ENCODE measurements at places on chromosomes 5 and 9.

GRCh38 chr9:75891277-75891741 is 836 bp downstream of the PCSK5 start:
- DNase-seq: peak; percentile 59

GRCh38 chr9:37950561-37950960 is 46.6 kb upstream of the SLC25A51 start:
- no peak for DNase-seq

DNA sequence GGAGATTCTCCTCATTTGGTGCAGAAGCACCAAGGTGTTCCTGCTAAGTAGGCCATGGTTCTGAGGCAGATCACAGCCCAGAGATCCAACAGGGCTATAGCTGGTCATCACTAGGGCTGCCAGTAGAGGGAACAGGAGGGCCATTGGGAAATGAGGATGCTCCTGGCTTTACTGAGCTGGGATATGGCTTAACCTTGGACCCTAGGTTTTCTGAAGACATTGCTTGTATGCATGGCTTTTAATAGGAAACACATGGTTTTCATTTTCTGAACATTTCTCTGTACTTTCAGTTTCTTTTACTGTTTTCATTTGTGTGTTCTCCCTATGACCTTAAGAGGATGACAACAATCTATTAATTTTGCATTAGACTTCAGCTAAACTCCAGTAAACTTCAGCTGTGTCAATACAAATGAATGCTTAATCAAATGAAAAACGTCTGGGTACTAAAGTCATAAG is at the start of gene IFNW1:
Gene IFNW1, minus strand, starts transcription at position 406 of the 456 bp plus-strand sequence. Its CDS starts 262 bp downstream, at position 144.
- DNase-seq: no peak

DNA sequence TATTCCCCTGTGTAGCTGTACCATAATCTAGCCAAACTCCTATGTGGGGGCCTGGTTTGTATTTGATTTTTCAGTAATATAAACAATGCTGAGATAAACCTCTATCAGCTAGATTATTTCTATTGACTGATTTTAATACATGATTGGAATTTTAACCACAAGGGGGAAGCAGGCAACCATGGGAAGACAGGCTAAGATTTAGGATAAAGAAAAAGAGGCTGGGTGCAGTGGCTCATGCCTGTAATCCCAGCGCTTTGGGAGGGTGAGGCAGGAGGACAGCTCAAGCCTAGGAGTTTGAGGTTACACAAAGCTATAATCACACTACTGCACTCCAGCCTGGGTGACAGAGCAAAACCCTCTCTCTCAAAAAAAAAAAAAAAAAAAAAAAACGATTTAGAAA is 18.1 kb upstream of the GPX3 start:
- DNase-seq: peak; percentile 65

DNA sequence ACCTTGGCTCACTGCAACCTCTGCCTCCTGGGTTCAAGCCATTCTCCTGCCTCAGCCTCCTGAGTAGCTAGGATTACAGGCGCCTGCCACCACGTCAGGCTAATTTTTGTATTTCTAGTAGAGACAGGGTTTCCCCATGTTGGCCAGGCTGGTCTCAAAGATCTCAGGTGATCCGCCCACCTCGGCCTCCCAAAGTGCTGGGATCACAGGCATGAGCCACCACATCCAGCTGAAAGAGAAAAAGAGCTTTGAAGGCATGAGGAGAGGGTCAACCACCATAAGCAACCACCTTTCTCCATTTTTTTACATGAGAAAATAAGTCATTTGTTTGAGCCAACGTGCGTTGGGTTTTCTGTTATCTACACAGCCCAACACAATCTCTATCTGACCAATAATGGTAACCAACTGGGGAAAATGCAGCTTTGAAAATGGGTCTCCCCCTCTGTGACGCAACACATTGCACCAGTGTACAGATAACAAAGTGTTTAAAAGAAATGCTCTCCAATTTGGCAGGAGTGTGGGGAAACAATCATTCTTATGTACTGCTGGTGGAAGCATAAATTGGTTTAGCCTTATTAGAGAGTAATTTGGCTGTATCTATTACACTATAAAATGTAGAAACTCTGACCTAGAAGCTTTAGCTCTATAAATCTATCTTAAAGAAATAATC is 45.8 kb upstream of the ZBTB43 start:
- DNase-seq: no peak

DNA sequence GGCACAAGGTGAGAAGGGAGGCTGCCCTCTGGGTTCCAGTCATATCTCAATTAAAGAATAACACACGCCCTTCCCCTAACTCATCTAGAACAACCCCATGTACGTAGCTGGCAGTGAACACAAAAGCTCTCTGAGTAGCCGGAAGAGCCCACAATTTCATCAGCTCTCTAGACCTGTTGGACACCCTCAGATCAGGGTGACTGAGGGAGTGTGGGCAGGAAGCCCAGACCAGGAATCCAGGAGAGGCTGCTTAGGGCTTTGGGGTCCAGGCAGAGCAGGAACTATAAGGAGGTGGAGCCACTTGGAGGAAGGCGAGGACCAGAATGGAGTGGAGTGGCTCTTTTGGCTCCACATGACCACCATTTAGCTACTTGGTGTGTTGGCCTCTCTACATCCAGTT is 237.4 kb downstream of the NR3C1 start:
- DNase-seq: no peak

DNA sequence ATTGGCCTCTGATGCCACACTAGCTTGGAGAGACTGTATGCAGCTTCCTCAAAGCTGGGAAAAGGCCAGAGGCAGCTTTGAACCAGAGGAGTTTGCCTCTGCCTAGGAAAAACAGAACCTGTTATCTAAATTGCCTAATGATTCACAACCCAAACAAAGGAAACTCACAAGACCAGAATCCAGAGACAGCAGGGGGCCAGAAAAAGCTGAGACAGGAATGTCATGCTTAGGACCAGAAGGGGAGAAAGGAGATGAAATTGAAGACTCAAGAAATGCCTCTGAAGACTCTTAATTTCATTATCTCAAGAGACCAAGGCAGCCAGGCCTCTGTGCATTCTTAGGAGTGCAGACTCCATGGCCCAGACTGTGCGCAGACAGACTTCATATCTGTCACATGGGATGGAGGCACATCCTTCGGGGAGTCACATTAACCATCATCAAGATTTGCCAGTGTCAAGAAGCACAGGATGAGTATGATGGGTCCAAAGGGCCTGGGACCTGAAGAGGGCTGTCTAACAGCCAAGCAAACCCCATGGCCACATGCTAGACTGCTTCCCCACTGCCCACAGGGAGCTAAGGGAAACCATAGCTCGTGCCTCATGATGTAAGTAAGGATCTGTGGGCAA is 57.3 kb downstream of the ARSB start:
- DNase-seq: no peak

DNA sequence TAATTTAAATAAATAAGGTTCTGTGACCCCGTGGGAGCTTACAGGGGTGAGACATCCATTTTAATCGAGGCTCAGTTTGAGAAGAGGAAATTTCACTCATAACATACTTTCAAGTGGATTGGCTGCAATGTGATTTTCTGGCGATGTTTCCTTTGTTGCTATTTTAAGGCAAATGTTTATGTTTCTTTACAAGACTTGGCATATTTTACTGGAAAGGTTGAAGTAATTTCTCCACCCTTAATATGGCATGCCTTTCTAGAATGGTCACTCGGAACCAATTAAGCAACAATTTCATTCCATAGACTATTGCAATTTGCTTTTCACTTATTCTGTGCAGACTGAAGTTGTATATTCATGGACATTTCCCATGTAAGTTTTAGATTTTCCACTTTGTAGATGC is 438.0 kb upstream of the WWC1 start:
- DNase-seq: no peak

DNA sequence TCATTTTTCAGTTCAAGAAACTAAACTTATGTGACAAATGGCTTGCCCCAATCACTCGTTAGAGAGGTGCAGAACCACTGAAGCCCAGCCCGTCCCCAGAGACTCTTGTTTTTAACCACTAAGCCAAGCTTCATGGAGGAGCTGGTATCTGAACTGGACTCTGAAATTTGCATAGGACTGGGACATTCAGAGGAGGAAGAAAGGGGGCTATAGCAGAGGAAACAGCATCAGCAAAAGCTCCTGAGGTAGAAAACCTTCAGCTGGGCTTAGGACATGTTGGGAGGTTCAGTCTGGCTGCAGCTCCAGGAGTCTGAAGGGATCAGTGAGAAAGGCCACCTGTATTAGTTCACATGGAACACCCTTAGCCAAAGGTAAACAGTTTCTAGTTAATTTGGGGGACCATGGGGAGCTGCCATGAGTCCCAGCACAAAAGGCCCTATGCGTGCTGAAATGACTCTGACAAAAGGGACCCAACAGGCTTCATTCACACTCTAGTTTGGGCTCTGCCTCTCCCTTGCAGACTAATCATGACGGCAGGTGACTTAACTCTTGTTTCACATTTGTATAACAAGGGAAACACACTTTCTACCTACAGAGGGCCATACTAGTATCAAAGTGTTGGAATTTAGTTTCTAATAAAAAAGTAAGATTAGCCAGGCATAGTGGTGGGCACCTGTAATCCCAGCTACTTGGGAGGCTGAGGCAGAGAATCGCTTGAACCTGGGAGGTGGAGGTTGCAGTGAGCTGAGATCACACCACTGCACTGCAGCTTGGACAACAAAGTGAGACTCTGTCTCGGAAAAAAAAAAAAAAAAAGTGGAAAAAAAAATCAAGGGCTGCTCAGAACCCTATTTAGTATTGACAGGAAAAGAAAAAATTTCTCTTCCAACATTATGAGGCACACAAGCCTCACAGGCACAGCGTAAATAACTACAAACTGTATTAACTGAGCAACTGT is 10.2 kb downstream of the FBXO10 start:
- DNase-seq: no peak

DNA sequence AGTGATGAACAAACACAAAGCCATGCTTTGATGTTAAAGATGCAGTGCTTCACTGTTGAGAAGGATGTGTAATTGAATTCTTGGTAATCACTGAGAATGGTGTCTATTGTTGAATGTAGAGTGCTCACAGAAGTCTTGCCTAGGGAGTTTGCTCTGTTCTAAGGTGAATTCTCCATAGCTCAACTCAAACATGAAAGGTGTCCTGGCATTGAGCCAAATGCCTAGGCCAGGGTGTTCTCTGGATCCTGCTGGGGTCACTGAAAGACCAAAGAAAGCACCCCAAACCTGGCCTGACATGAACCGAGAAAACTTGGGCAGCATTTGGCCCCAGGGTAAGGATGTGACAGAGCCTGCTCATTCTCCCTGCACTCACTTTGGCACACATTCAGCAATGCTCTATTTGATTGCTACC is 217.3 kb downstream of the ARL15 start:
- DNase-seq: no peak

GRCh38 chr5:126056851-126057622 is 366.2 kb upstream of the GRAMD2B start:
- no peak for DNase-seq

- no peak for DNase-seq
Measured at GRCh38 chr9:108257382-108257781, 598.4 kb downstream of the ACTL7B start.

- DNase-seq: no peak
Measured at GRCh38 chr9:117412841-117413240, 2.0 kb downstream of the ASTN2 start.

DNA sequence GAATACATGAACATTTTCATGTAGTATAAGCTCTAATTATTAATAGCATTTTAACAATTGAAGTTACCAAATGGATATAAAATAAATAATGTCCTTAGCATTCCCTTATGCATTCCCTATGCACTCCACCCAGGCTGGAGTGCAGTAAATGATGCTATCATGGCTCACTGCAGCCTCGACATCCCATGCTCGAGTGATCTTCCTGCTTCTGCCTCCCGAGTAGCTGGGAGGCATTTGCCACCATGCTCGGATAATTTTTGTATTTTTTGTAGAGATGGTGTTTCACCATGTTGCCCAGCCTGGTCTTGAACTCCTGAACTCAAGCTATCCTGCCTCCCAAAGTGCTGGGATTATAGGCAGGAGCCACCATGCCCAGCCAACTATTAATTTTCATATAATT is 184.0 kb downstream of the PBX3 start:
- no peak for DNase-seq

GRCh38 chr5:16140944-16141343 is 38.6 kb downstream of the MARCHF11 start:
- DNase-seq: no peak

DNA sequence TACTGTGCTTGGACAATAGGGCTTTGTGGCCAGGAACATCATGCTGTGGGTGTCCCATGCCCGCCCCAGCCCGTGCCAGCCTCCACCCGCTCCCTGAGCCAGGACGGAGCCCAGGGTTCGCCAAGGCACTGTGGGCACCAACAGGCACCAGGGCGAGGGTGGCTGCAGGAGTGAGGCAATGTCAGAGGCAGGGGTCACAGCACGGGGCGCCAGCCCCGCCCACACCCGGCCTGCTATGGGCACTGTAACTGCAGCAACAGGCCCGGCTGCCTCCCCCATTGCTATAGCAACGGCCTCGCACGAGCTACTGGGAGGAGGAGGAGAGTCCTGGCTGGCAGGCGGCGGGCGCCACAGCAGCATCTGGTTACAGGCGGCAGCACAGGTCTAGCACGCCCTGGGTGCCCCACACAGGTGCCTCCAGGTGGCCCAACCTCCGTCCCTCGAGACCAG is 2.5 kb downstream of the ABCA2 start:
- no peak for DNase-seq

DNA sequence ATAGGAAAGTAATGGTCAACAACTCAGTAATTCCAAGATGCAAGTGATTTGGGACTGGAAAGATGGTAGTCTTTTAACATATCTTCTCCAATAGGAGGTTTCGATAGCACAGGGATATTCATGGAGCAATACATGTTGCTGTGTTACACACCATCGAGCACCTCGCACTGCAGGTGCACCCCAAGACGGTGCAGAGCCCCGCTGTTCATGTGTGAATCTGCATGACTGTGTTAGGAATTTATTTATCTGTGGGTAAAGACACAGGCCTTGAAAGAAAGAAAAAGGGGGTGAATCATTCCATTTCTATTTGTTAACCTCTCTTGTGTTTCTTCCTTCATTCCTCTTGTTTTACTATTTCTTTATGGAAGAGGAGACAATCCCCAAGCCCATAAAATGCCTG is 217.1 kb downstream of the EBF1 start:
- no peak for DNase-seq

- no peak for DNase-seq
Measured at GRCh38 chr5:101260857-101261256, 357.8 kb upstream of the ST8SIA4 start.

GRCh38 chr9:122857815-122858214 is 29.4 kb upstream of the PDCL start:
- DNase-seq: no peak

DNA sequence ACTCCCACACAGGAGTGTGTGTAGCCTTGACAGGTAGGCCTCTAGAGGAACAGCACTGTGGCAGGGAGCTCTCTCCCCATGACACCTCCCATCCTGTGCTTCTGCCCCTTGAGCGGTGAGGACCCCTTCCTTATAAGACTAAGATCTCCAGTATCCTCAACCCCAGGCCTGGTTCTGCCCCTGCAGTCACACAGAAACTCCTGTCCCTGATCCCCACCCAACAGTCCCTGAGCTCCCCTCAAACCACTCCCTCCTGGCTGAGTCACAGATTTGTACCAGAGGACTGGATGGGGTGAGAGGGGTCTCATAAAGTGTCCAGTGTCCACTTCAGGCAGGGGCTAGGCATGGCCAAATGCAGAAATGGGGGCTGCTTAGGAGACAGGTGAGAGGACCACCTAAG is 47.8 kb upstream of the CDKN2AIPNL start:
- DNase-seq: no peak

GRCh38 chr9:34612788-34613390 is 992 bp upstream of the RPP25L start:
- peak; percentile 87 for DNase-seq

GRCh38 chr9:78775696-78776295 is 478.9 kb downstream of the PSAT1 start:
- DNase-seq: no peak
